ENCODE measurements at places on chromosomes 11 and 22.

DNA sequence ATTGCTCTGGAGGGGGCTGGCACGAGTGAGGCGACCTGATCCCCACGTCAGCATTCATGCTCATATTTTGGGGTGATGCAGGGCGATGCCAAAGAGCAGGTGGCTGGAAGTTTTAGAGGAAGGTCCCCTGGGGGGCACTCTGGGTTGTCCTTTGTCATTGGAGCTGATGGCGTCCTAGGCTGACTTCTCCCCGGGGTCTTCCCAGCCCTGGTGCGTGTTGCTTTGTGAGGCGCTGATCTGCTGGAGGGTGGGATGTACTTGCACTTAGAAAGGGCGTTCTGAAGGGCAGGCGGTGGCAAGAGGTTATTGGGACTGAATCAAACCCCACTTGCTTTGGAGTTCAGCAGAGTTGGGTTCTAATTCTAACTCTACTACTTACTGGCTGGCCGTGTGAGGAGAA, 313.3 kb downstream of the NTM start:
- no peak for DNase-seq

- no peak for DNase-seq
Measured at GRCh38 chr22:46422896-46423295, 87.4 kb downstream of the TRMU start.

DNA sequence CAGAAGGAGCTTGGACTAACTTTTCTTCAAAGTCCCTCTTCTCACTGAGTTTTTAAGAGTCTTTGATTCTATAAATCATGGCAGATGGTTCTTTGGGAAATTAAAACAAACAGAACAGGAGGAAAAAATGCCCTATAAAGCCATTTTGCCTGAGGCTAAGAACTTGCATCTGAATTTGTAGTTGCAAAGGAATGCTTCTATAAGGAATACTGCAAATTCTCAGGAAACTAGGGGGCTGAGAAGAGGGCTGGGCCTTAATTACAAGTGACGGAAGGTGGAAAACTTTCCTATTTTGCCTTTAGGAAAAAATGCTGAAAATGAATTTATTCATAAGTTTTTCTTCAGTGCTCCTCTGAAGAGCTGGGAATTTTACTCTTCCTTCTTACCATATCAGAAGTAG, 90.0 kb upstream of the NARS2 start:
- no peak for DNase-seq

- no peak for DNase-seq
Measured at GRCh38 chr11:82750643-82751139, 17.0 kb upstream of the FAM181B start.

GRCh38 chr22:24060375-24060788, 49.3 kb downstream of the CABIN1 start:
- no peak for DNase-seq

DNA sequence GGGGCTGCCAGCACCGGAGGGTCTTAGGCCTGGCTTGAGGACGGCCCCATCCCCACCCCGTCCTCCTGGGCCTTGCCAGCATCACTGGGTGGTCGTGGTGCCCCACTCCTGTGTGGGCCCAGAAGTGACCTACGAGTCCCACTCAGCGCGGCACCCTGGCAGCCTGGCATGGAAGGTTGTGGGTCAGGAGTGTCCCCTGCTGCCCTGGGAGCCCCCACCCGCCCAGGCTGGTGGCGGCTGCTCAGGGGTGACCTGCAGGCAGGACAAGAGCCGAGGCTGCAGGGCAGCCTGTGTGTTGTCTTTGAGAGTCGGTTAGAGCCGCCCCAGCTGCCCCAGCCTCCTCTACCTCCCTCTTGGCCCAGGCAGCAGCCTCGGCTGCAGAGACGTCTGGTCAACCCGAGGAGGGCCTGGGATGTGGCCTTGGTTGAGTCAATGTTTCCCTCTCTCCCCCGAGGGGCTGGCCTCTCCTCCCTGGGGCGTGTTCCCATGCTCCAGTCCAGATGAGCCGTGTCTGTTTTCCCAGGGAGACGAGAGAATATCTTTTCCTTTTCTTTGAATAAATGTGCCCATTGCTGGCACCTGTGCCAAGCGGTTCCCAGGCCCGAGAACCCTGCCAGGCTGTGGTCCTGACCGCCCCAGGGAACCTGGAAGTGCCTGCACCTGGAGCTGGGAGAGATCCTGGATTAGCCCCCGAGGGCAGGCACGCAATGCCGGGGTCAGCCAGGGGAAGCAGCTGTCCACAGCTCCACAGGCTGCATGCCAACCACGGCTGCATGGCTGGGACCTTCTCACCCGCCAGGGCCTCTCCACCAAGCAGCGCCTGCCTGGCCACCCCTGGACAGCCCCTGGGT, 35.7 kb upstream of the MUC5AC start:
- DNase-seq, result no peak

- DNase-seq, result no peak
Measured at GRCh38 chr11:68524213-68524612, 63.7 kb downstream of the PPP6R3 start.

GRCh38 chr11:83310718-83311117, 24.6 kb upstream of the CCDC90B start:
- DNase-seq, result no peak

DNA sequence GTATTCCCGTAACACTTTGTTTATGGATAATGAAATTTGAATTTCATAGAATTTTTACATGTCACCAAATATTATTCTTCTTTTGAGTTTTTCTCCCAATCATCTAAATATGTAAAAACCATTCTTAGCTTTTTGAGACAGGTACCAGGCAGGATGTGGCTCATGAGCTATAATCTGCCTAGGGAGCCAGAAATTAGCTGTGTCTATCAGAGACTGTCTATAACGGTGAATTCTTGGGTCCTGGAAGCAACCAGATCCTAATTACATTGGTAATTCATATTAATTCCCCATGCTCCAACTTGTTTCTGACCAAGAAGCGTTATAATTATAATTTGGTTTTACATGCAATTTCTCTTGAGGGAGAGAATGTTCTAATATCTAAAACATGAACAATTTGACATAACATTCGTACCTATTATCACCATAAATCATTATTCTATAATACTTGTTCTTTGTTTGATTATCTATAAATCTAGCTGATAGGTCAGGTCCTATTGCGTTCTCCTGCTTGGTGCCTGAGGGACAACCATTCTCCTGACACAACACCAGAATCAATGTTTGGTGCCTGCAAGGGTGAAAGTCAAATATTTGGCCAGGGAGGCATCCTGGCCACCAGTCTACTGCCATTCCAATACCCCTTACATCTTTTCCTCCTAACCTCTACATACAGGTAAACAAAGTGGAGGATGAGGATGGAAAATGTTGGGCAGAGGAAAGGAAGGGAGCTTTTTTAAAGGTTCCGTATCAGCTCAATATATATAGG, 69.9 kb downstream of the RSF1 start:
- DNase-seq, result no peak

GRCh38 chr22:43946384-43946667, 8.9 kb upstream of the SAMM50 start:
- DNase-seq, result no peak

DNA sequence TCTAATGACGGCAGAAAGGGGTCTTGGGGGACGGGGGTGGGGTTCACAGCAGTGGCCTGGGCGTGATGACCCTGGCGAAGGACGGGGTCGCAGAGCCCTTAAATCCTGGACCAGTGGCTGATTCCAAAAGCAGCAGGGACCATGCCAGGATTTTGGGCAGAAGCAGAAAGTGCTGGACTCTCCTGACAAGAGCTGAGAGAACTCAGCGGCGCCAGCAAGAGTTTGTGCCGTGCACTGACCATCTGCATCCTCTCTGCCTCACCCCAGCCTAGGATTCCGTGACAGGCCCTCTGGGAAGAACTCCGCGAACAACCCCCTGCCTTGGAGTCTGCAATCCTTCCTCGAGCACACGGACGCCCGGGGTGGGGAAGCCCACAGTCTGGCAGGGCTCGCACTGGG, 644 bp upstream of the NDUFV1 start:
- no peak for DNase-seq

GRCh38 chr22:38850941-38851849, 7.4 kb upstream of the NPTXR start:
- DNase-seq, result no peak
